Ammon's horn (tissue), 1 donor: ENCODE measurements at places on chromosomes 7 and 10.

- no peak for DNase-seq
These were observed 332.0 kb upstream of the FZD1 start for GRCh38 chr7:90931986-90932916.

DNA sequence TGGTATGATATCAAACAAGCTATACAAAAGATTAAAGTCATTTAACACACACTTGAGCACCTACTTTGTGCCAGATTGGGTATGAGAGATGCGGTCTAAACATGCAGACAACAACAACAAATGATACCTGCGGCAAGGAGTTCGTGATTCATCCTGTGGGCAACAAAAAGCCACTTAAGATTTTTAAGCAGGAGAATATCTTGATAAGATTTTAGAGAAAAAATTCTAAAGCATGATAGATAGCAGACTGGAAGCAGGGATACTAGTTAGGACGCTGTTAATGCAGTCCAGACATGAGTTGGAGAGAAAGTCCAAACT, 1.6 kb upstream of the KBTBD2 start:
- DNase-seq, result no peak

DNA sequence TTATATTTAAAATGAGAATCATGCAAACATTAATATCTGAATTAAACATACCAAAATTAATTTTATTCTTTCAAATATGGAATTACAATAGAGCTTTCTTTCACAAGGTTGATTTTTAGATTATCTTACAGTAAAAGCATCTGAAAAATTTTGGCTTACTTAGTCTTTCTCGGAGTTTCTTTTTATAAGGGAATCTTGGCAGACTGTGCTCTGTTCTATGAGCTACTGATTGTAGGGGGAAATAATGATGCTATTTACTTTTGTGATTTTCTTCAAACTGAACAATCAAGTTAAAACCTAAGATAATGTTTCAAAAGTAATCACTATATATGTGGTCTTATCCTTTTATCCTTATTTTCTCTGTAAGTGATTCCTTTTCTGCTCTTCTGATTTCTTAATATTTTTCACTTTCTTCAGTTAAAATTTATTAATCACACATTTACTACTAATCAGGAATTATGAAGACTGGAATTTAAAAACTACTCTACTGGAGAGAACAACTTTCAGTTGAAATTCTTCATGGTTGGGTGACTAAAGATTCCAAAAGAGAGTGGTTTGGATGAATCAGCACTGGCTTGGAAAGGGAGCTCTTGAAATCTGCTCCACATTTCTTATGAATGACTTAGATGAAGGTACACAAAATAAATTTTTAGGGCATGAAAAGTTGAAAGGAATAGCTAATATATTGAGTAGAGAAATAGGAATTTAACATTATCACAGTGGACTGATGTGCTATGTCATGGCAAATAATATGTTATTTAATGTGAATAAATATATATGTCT, 103.9 kb downstream of the PPP1R9A start:
- DNase-seq, result no peak

DNA sequence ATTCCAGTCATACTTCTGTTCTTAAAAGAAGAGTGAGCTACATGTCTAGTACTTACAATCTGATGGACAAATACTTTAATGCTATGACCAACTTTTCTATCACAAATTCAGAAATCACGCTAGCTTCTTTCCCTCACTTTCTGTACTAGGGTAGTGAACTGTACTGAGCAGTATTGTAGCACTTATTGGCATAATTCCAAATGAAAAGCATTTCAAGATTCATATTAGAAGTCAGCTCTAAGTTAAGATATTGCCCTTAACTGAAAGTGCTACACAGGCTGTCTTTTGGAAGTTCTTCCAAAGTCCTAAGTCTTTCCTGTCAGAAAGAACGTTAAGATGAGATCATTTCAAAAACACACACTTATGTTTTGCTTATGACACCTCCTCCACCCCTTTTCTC, 13.4 kb downstream of the P4HA1 start:
- no peak for DNase-seq

DNA sequence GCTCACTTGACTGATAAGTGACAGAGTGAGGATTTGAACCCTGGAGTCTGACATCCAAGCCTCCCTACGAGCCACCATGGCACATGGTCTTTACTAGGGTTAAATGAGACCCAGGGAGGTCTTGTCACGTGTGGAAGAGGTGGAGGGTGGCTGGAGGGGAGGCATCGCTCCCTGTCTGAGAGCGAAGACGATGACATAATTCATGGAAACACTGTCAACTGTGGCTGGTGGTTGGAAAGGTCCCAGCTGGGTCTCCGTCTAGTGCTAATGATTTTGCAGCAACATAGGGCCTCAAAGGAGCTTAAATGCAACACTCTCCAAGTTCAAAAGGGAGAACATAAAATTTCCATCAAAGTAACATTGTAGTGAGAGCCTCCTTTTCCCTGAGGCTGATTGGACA, 99.9 kb upstream of the BAIAP2L1 start:
- DNase-seq, result no peak

DNA sequence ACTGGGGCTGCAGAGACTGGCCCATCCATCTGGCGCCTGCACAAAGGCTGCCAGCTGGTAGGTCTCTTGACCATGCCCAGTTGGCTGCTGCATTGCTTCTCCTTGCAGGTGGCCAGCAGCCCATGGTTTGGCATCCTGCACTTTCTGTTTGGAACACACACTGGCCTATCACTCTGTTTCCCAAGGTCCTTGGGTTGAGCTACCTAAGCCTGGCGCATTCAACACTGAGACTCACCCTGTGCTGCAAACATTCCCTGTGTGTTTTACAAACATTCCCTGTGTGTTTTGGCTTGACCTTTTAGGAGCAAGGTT, 55.5 kb downstream of the TACR2 start:
- no peak for DNase-seq
